HEK293T (cell line): ENCODE measurements at places on chromosomes 2 and 18.

DNA sequence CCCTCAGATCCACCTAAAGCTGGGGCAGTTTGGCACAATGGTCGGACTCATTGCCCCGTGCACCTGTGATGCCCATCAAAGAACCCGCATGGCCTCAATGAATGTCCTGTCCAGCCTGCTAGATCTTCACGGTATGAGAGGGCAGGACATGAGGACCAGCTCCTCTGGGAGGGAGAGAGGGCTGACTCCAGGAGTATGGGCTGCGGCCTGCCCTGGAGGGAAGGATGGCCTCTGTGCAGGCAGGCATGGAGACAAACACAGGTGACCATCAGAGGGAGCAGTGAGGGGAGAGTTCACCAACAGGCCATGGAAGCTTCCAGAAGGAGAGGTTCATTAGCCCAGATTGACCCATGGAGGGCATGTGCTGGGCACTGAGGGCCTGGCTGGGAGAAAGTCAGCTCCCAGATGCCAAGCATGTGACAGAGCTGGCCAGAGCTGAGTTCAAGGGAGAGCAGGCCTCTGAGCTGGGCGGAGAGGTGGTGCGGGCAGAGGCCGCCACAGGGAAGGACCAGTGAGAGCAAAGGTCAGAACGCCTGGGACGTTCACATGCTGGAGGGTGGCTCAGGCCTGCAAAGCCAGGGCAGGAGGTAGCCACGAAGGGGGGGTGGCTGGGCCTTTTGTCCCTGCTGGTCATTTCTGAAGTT is 36.2 kb downstream of the HJURP start:
- DNase-seq, result no peak

DNA sequence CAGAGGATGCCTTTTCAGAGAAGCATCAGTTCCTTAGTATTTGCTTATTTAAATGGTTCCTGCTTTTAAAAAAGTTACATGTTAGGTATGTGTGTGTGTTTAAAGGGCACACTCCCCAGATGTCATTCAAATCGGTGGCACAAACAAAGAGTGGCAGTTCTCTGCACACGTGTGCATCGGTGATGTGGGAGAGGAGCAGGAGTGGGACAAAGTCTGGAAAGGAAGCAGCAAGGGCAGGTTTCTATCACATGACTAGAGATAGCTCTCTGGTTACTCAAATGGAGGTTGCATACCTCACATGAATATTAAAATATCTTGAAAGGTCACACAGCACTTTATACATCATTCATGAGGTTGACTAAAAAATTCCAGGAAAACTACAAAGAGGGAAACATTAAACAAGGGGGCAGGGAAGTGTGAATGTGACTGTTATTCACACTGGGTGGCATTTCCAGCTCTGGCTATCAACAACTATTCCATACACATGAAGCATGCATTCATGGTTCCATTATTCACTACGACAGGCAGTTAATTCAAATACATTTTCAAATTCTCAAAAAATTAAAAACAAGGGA is 64.7 kb downstream of the SEPTIN10 start:
- no peak for DNase-seq

DNA sequence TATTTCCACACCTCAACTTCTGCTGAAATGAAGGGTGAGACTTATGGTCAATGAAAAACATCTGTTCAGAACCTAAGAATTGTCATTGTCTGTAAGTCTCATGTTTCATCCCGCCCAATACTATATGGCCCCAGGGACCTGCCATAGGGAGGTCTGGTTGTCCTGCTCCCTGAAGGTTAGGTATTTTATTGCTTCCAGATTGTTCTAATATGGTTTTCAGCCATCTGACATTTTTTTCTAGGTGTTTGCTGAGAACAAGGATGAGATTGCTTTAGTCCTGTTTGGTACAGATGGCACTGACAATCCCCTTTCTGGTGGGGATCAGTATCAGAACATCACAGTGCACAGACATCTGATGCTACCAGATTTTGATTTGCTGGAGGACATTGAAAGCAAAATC is 7.3 kb downstream of the XRCC5 start:
- DNase-seq, result no peak

GRCh38 chr2:110875384-110875725 is 143.0 kb downstream of the ACOXL start:
- DNase-seq, result no peak

DNA sequence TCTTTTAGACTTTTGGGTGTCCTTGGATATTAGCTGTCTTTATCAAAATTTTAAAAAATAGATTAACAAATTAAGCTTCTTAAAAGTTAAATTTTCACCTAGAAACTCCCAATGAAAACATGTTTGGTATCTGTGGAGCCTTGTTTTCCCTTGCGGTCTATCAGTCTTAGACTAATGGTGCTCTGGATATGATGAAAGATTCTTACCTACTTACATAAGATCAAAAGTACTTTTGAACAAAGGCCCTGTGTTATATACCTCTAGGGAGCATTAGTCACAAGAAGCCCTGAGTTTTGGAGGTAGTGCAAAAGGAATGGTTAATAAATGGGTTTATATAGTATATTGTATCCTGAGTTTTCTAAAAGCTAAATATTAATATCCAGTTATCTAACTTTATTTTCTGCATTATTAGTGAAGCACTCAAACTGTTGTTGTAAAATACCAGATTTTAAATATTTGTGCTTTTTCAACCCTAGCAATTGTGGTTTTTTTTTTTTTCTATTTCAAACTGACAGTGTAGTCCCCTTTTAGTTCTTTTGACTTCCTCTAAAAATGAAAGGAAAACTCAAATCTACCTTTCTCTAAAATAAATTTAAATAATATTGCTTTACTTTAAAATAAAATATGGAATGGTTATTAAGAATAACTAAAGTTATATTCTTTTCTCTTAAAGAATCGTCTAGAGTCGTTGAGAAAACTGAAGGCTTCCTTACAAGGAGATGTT is 18.1 kb downstream of the NDC80 start:
- DNase-seq, result no peak

GRCh38 chr2:206890926-206891325 is 48.4 kb upstream of the CPO start:
- DNase-seq, result no peak

GRCh38 chr2:226802573-226802972 is 3.0 kb upstream of the IRS1 start:
- DNase-seq, result peak; percentile 37

- DNase-seq, result no peak
Measured at GRCh38 chr2:201909961-201910361, 103.6 kb downstream of the CDK15 start.

GRCh38 chr2:220687231-220687843 is 884.8 kb downstream of the EPHA4 start:
- DNase-seq, result peak; percentile 59
